NCI-H774 (cell line): ENCODE measurements at places on chromosomes 7 and 10.

GRCh38 chr7:80379034-80379982 is 132.6 kb downstream of the GNAT3 start:
- DNase-seq = no peak

DNA sequence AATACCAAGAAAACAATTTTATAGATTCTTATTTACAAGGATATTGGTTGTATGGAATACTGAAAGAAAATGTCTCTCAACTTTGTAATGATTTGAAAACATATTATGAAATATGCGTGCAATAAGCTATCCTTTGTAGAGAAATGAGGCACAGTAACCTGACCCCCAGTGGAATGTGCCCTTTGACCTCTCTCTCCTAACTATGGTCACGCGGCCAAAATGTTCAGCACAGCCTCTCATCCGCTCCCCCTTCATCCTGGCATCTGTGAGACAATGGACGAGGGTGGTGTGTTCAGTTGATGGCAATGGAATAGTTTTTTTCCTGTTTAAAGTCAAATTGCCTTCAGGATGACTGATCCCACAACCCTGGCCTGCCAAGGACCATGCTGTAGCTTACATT is 13.3 kb downstream of the BEND7 start:
- no peak for DNase-seq

- no peak for DNase-seq
These were observed 28.9 kb downstream of the CFTR start for GRCh38 chr7:117508676-117509075.

GRCh38 chr7:824081-824480 is 8.2 kb upstream of the SUN1 start:
- DNase-seq = no peak

GRCh38 chr7:12866207-12866606 is 178.8 kb downstream of the ARL4A start:
- no peak for DNase-seq

DNA sequence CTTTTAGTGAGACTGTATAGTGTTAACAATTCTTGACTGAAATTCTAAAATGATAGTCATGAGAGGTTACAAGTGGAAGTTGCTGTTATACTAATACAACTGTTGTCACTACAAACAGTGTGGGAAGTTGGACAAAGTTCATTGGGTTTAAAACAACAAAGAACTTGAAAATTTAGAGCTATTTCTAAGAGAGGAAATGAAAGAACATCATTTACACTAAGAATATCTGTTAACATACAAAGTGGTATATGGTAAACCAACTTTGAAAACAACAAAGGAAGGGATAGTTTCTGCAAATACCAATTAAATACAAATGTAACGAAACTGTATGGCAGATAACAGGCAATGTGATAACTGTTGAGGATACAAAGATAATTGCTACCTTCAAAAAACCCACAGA is 11.6 kb downstream of the MTPN start:
- no peak for DNase-seq

DNA sequence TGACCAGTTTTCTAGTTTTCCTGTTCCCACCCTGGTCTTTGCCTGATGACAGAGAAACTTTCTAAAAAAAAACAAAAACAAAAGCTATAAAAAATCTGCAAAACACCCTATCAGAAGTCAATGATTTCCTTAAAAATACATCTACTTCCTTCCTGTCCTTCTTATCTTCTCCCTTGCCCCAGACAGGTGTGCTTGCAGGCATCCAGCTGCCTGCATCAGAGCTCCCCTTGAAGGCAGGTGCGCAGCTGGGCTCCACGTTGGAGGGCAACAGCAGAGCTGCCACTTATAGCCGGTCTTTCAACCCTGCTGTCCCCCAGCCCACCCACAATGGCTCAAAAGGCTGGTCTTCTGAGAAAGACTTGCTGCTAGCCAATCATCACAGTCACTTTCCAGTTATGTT is 29.8 kb downstream of the UBE2D4 start:
- DNase-seq = no peak

DNA sequence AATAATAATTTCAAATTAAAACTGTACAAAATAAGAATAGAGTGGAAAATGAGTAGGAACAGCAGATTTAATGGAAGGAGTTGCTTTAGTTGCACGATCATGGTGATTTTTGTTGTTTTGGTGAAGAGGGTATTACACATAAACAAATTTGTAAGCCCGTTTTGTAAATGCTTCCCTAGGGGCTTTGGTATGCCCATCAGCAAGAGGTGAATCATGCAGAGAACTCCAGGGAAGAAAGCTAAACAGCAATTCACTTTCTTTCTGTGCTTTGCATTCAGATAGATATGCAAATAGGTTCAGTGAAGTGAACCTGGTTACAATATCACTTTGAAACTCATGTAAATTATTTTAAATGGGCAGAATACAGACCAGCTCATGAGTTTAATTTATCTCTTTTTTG is 422.2 kb upstream of the MTPN start:
- no peak for DNase-seq

DNA sequence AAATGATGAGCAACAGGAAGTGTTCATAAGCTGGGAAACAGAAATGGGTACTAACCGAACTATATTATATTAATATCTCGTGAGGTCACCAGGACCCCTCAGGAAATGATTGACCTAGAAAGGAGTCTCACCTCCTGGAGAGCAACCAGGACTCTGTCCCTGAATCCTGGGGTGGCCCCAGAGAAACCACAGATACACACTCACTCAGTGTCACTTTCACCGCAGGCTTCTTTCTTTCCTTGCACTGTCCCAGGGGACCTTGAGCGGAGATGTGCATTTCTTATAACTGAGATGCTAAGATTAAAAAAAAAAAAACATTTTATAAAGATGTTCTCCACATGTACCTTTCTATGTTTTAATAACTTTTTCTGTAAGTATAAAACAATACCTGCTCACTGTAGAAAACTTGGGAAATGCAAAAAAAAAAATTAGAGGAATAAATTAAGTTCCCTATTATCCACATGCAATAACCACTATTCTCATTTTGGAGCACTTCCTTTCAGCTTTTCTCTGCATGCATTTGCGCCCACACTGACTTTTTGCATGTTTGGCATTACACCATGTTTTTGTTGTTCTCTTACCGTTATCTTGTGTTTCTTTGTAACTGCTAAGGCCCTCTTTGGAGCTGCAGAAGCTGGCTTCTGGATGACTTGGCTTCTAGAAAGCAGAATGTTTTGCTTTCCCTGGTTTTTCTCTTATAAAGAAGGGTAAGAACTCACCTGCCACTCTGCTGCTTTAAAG is 15.0 kb downstream of the NOD1 start:
- DNase-seq = no peak

DNA sequence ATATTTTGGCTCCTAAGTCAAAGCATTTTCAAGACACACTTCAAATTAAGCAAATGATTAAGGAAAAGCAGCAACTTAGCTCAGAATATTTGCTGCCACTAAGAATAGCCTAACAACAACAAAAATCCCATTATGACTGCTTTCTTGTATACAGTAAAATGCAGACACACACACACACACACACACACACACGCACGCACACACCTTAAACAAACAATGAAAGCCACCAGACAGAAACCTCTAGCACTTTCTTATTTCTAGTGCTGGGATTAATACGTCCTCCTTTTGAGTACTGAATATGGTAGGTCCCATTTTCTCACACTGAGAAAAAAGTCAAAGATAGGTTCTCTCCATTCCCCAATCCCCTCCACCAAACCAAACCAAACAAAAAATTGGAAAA is 23.4 kb upstream of the FEZF1 start:
- no peak for DNase-seq

DNA sequence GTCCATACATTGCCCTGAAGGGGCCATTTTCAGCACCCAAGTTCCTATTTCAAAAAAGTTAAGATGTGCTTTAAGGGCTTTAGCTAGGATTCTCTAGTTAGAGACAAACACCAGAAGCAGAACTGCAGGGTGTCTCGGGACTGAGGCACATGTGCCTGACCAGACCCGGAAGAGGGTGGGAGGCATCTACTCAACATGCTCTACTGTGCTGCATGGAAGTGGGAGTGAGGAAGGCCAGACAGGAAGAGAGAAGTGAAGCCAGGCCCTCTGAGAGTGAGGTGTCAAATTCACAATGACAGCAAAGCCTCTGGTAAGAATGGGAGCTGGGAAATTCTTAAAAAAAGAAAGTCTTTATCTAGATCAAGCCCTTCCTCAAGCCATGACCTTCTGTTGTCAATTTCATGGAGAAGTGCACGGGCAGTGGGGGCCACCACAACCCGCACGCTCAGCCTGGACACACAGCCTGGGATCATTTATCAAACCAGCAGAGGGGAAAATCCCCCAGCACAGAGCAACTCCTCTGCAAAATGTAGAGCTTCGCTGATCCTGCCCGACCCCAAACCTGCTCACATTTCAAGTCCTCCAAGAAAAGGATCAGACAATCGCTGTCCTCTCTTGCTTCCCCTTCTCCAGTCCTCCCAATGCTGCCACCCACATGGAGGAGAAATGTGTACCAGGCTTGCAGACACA is 38.7 kb downstream of the PLXNA4 start:
- DNase-seq = no peak

GRCh38 chr7:44272456-44272855 is 52.9 kb downstream of the CAMK2B start:
- no peak for DNase-seq

DNA sequence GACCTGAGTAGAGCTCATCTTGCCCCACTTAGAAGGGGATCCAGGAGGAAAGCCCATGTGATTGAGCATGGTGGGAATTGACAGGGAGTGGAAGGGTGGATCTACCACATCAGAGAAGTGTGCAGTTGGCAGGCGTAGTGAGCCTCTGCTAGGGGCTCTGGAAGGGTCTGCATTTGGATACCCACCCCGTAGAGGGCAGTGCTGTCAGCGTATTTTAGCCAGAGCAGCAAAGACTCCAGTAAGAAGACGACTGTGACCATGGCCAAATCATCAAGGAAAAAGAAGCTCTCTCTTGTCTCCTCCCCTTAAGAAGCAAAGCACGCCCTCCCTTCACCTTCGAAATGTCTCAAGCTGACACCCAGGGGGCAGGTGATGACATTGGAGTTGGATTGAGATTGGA is 68.8 kb upstream of the INHBA start:
- DNase-seq = no peak

DNA sequence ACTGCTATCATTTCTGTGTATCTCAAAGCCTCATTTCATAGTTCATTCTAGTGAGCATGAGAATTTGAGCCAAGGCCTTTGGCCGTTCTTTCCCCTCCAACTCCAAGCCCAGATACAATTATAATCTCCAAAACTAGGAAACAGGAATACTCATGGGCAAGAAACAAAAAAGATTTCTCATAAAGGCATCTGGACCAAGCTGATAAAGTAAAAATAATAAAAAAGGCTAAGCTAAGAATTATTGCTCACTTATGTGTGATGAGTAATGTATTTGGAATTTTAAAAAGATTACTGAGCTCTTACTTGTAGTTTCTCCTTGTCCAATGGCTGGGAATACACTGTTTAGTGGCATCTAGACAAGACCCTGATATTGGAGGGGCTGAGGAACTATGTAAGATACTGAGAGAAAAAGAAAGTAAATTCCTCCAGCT is 196.4 kb upstream of the POM121L12 start:
- DNase-seq = no peak

GRCh38 chr10:124288928-124289850 is 129.5 kb downstream of the OAT start:
- no peak for DNase-seq
